ENCODE measurements at places on chromosomes 6 and 20.

GRCh38 chr20:19603376-19603750 lies 154.7 kb upstream of the RIN2 start:
- no peak for DNase-seq

DNA sequence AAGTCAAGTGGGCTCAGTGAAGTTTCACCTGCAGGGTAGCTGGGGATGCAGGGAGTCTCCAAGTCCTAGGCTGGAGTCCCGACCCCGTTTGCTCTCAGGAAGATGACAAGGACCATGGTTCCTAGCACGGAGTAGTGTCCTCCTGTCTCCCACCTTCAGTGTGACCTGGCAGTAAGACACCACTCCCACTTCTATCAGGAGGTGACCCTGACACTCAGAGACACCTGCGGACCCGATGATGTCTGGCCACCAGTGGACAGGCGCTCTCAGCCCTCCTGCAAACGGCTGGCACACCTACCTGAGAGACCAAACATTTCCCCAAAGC lies 1.1 kb downstream of the SOD2 start:
- DNase-seq: no peak

- no peak for DNase-seq
Observed at GRCh38 chr6:159184559-159184958, 15.4 kb downstream of the FNDC1 start.

- DNase-seq: no peak
Observed at GRCh38 chr6:21915707-21916260, 322.2 kb downstream of the SOX4 start.

DNA sequence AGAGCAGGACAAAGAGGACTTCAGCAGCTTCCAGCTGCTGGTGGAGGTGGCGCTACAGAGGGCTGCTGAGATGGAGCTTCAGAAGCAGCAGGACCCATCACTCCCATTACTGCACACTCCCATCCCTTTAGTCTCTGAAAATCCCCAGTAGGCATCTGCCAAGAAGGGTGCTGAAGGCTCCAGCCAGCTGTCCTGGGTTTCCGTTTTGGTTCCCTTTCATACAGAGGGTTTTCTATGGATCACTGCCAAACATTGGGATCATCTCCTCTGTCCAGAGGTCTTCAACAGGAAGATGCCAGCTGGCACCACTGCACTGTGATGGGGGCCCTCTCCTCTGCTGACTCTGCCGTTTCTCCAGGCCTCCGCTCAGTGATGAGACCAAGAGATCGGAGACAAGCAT lies 14.3 kb upstream of the RAB5IF start:
- DNase-seq: no peak

- DNase-seq: no peak
Observed at GRCh38 chr6:3814539-3814938, 34.6 kb upstream of the FAM50B start.

GRCh38 chr6:130069485-130069884 lies 51.1 kb downstream of the L3MBTL3 start:
- DNase-seq: no peak

DNA sequence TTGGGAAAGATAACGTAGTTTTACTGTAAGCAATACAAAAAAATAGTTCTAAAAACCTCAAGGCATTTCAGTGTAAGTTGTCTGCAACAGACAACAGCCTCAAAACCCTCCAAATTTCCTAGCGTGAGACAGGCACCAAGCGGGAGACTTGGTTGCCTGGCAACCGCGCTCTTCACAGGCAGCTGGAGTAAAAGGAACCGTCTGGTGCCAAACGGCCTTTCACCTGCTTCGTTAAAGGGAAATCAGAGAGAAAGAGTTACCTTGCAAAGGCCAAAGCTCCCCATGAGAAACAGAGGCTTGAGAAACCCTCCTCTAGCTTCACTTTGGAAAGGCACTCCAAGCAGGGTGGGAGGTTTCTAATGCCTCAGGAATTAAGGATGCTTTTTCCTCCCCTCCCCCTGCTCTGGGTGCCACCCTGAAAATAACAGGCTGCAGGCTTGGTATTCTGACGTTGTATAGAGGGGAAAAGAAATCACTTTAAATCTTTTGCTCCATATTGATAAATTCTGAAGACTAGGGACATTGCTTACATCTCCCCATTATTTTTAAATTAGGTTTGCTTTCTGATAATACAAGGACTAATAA lies 129.7 kb upstream of the UFL1 start:
- DNase-seq: no peak

DNA sequence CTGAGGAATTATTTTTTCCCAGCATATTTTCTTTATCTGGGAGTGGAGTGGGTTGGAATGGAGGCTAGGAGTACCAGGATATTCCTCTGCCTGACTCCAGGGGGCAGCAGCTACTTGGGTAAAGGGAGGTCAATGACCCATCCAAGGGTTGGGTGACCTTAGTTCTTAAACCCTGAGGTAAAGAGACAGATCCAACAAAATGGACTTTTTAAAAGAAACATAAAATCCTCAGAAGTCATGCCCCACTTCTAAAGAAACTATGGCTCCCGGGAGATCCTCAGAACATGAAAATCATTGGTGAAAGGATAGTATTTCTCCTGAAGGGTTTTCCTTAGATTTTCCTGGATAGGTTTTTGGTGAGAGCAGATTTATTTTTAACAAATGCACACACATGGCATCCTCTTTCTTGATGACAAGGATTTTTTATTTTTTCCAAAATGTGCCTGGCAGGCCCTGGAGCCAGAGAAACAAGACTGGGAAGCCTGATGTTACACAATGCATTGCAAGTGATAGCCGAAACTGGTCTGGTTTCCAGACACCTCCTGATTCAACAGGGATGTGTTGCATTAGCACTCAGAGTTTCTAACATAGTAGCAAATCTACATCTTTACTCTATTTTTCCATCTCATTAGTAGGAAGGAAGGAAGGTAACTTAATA lies 240.9 kb upstream of the BTBD3 start:
- DNase-seq: no peak

DNA sequence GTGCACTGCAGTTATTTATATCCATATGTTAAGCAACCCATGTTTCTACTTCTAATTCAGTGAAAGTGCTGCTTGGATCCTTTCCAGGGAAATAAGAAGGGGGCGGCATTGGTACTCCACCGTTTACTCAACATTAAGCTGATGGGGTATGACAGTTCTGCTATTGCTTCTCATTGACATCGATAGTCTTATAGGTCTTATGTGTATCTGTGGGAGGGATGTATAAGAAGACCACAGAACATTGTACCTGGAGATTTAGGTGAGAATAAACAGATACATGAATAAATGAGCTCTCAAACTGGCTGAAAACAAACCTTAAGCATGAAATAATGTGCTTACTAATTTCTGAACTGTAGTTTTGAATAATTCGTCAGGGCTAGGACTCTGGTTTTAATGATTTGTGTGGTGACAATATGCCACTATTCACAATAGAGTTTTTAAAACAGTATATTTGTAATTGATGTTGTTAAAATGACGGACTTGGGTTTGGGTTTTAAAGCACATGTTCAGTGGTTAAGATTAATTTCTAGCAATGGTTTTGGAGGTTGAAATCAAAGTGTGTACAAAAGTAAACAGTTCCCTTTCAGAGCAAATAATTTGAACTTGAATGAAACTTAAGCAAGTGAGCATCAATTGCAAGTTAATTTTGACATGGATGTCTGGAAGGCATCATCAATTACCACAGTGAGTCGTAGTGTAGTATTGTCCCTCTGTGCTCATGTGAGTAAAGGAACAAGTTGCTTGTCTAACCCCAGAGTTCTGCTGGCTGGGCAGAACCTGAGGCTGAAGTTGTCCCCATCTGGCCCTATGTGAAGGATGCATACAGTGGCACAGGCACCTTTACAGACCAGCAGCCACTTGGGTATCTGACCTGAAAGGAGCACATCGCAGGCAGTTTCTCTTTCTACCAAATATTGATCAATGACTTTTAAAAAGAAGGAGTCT lies 84.7 kb upstream of the SUPT3H start:
- DNase-seq: no peak

DNA sequence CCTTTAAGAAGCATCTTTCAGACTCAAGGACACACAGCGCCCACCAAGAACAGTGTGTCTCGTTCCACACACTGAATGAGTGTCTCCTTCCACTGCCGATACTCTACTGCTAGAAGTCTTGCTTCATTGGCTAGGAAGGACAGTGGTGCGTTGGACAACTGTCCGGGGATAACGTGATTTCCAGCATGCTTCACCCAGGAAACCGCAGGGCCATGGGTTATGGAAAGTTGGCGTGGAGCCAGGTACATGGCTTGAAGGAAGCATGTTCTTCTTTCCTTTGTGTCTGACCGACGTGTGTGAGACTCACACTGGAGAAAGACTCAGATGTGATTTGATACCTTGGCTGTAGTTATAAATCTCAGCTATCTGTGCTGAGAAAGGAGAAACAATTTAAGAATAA lies 73.2 kb downstream of the SMOC2 start:
- no peak for DNase-seq

DNA sequence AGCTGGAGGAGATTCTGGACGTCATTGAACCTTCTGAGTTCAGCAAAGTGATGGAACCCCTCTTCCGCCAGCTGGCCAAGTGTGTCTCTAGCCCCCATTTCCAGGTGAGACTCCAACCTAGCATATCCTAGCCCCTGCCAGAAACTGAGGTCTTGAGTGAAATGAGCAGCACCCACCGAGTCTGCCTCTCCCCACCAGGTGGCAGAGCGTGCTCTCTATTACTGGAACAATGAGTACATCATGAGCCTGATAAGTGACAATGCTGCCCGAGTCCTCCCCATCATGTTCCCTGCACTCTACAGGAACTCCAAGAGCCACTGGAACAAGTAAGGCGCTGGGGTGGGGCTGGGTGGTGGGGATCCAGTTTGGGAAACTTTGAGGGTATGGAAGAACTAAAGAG lies 4.6 kb downstream of the MEA1 start:
- DNase-seq: no peak
